ENCODE measurements at places on chromosomes 1 and 21. TPM values are rescaled to one million over a fixed set of nuclear protein-coding genes. Genes with fewer than 3 reads are reported as not detected.

GRCh38 chr1:98964198-98964597 lies 40.5 kb downstream of the PLPPR5 start:
- no peak for DNase-seq

GRCh38 chr1:53182111-53182593 lies 14.5 kb upstream of the CPT2 start:
- DNase-seq = peak; percentile 69

DNA sequence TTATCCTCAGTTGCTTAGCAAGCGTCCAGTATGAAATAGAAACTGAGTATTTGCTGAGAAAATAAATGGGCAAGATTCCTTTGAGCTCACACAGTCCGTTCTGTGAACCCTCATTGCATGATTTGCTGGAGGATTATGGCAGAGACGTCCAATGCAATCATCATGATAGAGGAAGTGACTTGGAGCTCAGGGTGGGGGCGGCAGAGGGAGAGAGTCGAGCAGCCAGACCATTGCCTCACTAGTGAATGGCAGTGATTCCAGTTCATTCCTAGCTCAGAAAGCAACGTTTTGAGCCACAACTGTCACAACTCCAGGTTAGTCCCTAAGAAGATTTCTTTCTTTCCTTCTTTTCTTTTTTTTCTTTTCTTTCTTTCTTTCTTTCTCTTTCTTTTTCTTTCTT lies 27.5 kb upstream of the COL9A2 start:
- peak; percentile 81 for DNase-seq

- no peak for DNase-seq
These were observed 32.7 kb upstream of the VANGL1 start for GRCh38 chr1:115609021-115609420.

DNA sequence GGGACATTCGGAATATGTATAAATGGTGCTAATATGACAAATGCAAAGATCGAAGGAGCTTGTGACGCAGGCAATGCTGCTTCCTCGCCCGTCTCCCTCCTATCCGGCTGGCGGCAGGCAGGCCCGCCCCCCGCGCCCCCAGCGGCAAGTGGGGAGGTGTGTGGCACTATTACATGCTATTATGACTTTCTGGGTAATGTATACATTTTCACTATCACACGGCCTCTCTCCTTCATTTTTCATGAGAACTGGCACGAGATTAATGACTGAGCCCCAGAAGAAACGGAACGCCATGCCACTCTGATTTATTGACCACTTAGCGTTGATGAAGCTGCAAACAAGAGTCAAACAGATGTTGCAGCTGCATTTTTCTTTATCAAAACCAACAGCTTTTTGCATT lies 138.9 kb upstream of the VAMP3 start:
- DNase-seq = no peak

DNA sequence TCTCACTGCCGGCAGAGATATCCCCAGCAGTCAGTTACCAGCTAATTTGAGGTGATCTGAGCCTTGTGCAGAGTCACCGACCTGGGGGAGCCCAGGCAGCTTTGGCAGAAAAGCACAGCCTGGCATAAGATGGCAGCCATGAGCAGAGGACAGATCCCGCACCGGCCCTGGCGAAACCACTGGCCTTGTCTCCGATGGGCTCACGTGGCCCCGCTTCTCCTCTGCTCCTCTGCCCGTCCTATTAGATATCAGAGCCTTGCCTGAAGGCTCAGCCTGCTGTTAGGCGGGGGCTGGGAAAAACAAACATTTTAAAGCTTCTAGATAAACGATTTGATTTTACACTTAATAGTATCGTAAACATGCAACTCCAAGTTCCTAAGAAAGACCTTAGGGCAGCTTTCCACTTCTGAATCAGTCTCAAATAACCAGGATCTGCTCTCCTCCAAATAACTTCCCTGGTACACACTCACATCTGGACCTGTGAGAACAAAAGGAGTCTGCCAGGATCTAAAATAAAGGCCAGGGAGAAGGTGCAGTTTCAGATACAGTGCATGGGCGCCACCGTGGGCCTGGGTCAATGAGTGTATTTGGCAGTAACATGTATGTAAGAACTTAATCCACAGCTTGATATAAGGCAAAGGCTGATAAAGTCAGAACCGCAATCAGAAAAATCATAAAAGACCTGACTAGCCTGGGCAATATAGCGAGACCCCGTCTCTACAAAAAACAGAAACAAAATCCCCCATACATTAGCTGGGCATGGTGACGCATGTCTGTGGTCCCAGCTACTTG lies 10.0 kb downstream of the EDARADD start:
- no peak for DNase-seq

- peak; percentile 33 for DNase-seq
These were observed 46.3 kb upstream of the ATP1B1 start for GRCh38 chr1:169060043-169060722.

Gene KRTAP19-1
- not detected for total RNA-seq
